Urothelium cell line (cell line): ENCODE measurements at places on chromosomes 16 and 17.

- DNase-seq, result no peak
These were observed 23.5 kb downstream of the WNT9B start for GRCh38 chr17:46874906-46875305.

DNA sequence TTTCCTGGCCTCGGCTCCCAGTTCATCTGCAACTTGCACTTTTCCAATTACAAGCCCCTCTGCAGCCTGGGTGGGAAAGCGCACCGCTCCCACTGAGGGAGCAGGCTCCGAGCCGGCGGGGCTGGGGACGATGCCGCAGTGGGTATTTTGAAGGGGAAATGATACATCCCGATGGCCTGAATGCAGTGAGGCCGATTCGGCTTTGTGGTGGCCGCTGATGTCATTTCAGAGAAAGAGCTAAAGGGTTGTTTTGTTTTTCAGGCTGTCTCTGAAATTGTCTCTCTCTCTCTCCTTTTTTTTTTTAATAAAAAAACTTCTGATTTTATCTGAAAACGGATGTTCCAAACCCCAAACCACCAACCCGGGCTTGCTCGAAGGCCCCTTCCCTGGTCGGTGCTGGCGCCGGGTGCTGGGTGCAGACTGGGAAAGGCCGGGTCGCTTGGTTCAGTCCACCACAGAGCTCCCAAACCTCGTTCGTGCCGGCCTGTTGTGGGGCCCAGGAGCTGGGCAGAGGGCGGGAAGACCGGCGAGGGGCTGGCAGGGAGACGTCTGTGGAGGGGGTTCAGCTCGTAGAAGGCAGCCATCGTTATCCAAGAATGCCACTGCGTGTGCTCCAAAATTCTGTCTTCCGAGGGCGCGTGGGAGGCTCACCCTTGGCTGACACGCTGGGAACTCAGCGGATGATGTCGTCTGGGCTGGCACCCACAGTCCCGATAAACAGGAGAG is 102.8 kb downstream of the FOXL1 start:
- peak; percentile 30 for DNase-seq

- DNase-seq, result no peak
These were observed 15.0 kb downstream of the RIPOR1 start for GRCh38 chr16:67543582-67543981.

DNA sequence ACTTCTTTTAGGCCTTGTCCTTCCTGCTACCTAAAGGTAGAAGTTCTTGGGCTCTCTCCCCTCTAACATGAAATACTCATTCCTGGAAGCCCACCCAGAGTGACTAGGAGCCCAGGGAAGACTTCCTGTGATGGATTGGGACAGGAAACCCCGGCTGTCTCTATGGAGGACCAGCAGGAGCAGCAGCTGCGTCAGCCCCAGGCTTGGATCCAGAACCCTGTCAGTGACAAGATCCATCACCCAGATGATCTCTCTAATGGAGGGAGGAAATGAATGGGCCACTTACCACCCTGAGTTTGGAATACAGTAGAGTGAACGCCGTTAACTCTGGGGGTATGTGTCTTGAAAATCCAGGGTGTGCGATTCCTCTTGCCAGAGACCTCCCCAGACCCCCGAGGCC is 195.7 kb upstream of the WSCD1 start:
- DNase-seq, result no peak

DNA sequence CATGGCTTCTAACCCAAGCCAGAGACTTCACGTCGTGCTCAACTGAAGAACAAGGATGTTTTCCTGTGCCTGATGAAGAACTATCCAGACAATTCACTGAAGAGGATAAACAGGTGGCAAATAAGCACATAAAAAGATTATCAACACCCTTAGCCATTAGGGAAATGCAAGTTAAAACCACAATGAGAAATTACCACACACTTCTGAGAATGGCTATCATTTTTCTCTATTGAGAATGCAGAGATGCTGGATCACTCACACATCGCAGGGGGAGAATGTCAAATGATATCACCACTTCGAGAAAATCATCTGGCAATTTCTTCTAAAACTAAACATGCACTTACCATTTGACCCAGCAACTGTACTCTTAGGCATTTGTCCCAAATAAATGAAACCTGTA is 162.8 kb downstream of the IRX3 start:
- DNase-seq, result no peak
